Left colon (tissue), 2 donors: ENCODE measurements at places on chromosomes 4 and X. TPM values are rescaled to one million over a fixed set of nuclear protein-coding genes. Genes with fewer than 3 reads are reported as not detected.

The COPS4 gene
- total RNA-seq: 23.7 TPM

The NAT8L gene
- total RNA-seq: 0.06 TPM

The C4orf51 gene
- not detected for total RNA-seq

The DGAT2L6 gene
- total RNA-seq: not detected

The ATG4A gene
- 21.4 TPM for total RNA-seq

The LONRF3 gene
- 11.1 TPM for total RNA-seq

The VCX3B gene
- not detected for total RNA-seq

The MAGED4B gene
- 5.2 TPM for total RNA-seq

The NMU gene
- total RNA-seq: 0.42 TPM

The CTAG1A gene
- not detected for total RNA-seq

The P2RY4 gene
- total RNA-seq: 1.9 TPM

The PNCK gene
- 1.1 TPM for total RNA-seq

The CDX4 gene
- not detected for total RNA-seq

The GPAT3 gene
- total RNA-seq: 51.5 TPM

The DCAF12L1 gene
- not detected for total RNA-seq

The TMEM35A gene
- 0.76 TPM for total RNA-seq

The STATH gene
- total RNA-seq: not detected

The MAGEA6 gene
- total RNA-seq: not detected

The POU3F4 gene
- total RNA-seq: 0.14 TPM

The FAM184B gene
- total RNA-seq: 0.39 TPM

The SPANXB1 gene
- total RNA-seq: not detected

The EXOC1L gene
- not detected for total RNA-seq

The HPGDS gene
- 3.3 TPM for total RNA-seq

The USP46 gene
- 12.6 TPM for total RNA-seq

The RHOXF2B gene
- not detected for total RNA-seq

The TEX13C gene
- total RNA-seq: not detected

The PTPN13 gene
- total RNA-seq: 4.3 TPM

The PABPC5 gene
- total RNA-seq: 0.31 TPM

The ELF4 gene
- total RNA-seq: 39.8 TPM

The SYTL5 gene
- total RNA-seq: 10.0 TPM

The HSFX4 gene
- total RNA-seq: not detected

The FOXO4 gene
- 54.2 TPM for total RNA-seq

The TADA2B gene
- total RNA-seq: 30.0 TPM

The CXorf51A gene
- total RNA-seq: not detected

The DSPP gene
- total RNA-seq: not detected

The F8A2 gene
- not detected for total RNA-seq

The PNPLA4 gene
- 35.0 TPM for total RNA-seq

The PRDM5 gene
- total RNA-seq: 7.0 TPM

The PPP4R3C gene
- not detected for total RNA-seq
